ENCODE measurements at places on chromosomes 3 and 15.

DNA sequence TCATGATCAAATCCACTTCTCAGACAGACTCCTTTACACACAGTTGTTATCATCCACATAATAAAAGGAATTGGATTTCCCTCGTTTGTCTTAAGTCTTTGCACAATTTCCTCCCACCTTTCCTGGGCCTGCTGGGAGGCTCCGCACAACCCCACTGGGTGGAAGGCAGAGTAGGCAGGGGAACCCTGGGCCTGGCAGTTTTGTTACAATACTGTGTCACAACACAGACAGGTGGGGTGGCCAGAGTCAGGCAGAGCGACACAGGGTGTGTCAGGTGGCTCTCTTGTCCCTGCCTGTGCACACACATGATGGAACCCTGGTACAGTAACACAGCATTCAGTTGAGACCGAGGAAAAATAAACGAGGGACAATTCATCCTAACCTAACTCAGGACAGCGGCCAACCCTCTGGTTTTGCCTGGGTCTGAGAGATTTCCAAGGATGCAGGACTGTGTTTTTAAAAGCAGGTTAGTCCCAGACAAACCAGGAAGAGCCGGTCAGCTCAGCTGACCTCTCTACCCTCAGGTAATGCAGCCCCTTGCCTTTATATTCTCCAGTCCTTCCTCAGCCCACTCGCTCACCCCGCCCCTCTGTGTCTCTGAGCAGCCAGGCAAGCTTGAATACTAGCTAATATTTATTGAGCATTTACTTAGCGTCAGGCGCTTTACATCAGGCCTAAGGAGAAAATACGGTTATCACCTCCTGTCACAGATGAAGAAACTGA lies 8.8 kb upstream of the FAM174B start:
- DNase-seq, result no peak

DNA sequence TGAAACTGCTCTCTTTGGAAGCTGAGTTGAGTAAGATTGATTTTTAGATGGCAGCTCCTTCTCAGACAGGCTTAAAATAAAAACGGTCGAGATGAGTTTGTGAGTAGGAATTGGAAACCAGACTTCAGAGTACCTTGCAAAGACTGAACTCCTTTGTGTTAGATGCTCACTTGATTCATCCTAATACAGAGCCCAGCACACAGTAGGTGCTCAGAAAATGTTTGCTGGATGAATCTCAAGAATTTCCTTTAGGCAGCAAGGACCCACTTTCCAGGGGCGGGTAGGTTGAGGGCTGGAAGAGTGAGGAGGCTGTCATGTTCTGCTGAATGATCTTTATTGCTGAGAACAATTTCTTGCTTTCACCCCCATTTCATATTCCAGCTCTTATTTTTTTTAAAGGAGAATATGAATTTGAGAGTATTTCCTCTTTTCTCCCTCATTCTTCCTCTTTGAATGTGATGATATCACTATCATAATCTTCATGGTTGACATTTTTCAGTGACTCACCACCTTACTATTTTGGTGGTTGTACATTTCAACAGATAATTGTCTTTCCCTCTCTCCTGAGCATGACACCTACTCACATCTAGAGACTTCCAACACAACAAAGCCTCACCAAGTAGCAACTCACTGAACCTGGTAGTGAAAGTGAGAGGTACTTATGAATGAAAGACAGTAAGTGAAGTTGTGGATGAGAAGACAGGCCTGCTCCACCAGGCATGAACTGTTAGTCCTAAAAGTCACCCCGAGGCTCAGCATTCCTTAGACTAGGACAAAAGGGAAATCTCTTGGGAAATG lies 113.3 kb downstream of the PDCD6IP start:
- DNase-seq, result no peak

DNA sequence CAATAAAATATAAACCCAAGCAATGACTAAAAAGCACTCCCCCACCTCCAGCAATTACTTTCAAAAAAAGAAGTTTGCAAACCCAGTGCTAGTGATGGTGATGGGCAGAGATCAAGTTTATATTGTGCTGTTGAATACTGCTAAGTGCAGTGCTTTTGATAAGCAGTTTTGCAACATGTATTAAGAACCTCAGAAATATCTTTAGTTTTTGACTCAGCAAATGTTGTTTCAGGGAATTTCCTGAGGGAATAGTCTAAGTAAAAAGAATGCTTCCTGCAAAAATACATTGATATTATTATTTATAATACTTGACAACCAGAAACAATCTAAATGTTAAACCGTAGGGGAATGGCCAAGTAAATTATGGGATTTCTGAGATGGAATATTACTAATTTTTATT lies 69.3 kb downstream of the ADAMTSL3 start:
- DNase-seq, result no peak

DNA sequence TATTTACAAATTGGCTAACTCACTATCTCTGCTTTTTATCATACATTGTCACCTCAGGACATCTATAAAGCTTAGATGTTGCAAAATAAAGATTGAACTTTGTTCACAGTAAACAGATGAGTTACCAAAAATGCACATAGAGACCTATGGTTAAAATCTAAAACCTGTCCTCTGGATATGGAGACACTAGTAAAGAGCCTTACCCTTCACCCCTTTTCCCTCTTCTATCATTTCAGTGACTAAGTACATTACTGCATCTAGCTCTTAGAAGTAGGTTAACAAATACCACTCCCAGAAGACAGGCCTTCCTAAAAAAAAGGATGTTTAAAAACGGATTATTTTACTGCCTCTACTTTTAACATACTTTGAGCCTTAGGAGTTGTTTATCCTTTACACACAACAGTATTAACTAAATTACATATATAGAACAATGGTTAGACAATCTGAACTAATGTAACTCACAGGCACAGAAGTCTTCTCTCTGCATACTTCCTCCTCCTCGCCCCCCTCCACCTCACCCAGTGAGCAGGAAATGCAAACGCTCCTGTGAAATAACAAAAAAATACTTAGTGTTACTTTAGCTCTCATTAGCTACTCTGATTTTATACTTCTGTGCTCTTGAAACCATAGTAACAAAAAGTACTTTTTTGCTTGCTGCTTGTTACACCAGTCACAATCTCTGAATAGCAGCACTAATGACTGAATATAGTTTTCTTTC lies 23.3 kb downstream of the IREB2 start:
- DNase-seq, result no peak

- no peak for DNase-seq
Observed at GRCh38 chr15:96132126-96132525, 198.4 kb upstream of the NR2F2 start.

DNA sequence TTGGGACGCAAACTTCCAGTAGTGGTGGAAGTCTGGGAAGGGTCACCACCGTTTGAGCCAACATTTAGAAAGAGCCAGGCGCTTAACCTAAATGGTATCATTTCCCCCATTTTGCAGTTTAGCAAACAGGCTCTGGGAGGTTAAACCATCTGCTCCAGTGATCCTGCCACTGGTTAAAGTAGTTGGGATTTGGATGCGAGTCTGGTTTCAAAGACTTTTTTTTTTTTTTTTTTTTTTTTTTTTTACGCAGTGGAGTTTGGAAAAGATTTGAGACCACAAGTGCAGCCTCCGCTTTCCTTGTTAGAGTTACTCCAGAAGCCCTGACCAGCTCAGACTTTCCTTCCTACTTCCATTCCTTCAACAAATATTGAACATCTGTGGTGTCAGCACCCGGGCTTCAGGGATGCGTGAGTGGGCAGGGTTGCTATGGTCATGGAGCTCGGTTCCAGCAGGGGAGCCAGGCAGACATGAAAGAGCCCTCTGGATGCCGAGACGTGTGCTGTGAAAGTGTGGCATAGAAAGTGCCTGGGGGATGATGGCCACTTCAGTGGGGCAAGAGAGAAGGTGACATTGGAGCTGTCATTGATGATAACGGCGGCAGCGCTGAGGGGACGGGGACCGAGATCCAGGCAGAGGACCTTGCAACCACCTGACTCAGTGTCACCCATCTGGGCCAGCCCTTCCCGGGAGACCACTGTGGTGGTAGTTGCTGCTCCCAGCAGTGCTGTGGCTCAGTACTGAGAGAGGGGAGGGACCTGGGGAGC lies 1.1 kb upstream of the RNU6-1 start:
- DNase-seq, result no peak

DNA sequence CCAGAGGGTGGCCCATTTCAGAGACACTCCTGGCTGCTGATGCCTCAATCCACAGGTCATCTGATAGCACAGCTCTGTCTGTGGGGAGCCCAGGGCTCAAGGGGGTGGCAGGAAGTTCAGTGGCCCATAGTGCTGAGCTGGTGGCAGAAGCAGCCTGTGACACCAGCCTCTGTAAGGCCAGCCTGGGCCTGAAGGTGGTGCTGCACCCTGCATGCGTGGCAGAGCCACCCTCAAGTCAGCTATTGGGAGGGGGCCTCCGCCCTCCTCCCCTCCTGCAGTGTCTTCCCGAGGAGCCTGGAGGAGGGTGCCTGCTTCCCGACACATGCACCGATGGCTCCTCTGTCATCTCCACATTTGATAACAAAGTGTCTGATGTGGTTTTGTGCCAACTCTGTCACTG lies 3.0 kb downstream of the PLA1A start:
- peak; percentile 40 for DNase-seq

- DNase-seq, result no peak
Observed at GRCh38 chr3:150174179-150174578, 203.5 kb upstream of the PFN2 start.

DNA sequence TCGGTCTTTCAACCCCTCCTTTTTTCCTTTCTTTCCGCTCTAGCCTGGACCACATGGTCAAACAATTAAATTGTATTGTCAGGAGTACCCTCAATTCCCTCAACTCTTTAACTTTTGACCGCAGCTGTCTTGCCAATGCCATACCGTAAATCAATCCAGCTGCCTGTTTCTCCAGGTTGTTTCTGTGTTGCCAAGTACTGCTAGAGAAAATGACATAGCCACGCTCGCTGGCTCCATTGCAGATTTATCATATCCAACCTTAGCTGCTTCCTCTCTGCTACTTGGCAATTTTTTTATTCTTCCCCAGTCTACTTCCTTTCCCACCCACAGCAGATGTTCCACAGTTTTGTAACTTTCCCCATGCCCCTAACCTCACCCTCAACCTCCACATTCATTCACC lies 60.0 kb downstream of the ZNF385D start:
- DNase-seq, result no peak

GRCh38 chr3:98786364-98787006 lies 23.3 kb downstream of the ST3GAL6 start:
- no peak for DNase-seq

DNA sequence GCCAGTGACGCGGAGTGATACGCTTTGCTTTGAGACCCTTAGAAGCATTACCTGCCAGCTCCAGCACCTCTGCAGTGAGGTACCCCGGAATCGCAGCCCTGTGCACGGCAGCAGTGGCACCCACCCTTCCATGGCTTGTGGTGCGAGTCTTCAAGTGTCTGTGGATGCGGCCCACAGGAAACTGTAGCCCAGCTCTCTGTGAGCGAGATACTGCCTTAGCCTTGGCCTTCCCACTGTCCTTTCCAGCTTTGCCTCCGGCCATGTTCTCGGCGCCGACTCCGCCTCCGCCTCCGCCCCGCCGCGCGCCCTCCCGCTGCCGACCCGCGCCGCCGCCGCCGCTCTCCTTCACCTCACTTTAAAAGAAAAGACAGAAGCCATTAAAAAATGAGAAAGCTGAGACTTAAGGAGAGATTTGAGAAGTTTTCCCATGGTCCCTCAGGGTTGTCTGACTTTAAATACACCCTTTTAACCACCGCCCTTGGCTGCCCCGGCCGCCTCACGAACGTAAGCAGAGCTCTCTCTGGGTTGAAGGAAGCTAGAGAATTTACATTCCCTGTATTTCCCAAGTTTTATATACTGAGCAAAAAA lies 78.5 kb upstream of the FAM174B start:
- DNase-seq, result peak; percentile 4

DNA sequence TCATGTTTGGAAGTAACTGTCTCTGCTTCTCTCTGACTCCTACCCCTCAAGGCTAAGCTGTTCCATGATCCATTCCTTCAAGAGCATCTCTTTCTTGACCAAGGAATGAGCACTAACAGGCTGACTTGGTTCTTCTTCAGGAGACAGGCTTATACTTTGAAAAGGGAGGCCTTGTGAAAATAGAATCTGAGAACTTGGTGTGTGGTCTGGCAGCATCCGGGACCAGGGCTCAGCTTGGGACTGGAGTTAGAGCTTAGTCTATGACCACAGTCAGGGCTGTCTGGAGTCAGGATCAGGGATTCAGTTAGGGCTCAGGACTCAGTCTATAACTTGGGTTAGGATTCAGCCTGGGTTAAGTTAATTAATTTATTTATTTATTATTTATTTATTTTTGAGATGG lies 44.9 kb upstream of the SLC6A6 start:
- DNase-seq, result no peak

GRCh38 chr3:1855841-1856240 lies 242.8 kb upstream of the CNTN4 start:
- no peak for DNase-seq

DNA sequence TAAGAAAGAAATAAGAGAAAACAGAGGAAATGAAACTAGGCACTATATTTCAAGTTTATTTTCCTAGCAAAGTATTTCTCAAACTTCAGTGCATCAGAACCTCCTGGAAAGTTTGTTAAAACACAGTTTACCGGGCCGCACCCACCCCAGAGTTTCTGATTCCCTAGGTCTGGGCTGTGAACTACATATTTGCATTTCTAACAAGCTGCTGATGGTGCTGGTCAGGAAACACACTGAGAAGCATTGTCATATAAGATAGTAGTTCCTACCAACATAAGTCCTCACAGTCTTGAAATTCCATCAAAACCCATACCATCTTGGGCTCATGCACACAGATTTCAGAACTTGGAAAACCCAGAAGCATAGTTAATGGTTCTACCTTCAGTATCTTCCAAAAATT lies 8.3 kb downstream of the SLC9A9 start:
- DNase-seq, result no peak

- peak; percentile 31 for DNase-seq
Observed at GRCh38 chr3:4776980-4777581, 202.2 kb upstream of the BHLHE40 start.

DNA sequence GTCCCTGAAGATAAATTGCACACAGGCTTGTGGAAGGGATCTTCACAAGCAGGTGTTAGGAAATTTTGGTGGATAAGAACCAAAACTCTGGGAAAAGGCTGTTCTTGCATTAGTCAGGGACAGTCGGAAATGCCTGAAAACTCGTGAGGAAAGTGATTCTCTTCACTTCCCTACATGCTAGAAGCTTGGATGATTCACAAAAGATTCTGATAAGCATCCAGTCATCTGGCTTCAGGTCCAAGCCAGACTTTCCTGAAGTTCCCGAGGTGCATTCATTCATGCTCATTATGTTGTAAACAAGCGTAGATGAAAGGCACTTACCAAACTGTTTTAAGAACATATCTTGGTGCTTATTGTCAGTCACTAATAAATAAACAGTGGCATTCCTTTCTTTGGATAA lies 1028.7 kb downstream of the NTRK3 start:
- no peak for DNase-seq

DNA sequence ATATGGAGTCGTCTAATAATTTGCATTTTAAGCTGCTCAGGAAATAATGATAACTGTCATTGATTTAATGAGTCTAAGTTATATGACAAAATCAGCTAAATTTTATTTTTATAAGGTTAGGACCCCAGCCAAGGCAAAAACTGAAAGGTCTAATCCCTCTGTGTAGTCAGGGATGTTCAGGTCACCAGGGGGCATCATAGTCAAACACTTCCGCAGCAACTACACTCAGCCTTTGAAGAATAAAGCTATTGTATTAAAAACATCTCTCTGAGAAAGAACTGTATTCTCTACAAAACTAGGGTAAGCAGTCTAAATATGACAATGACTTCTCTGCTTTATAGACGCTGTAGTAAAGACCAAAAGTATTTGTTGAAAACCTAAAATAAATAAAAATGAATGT lies 15.0 kb downstream of the INTS14 start:
- DNase-seq, result no peak

Data from activated CD4-positive, alpha-beta T cell treated with anti-CD3 and anti-CD28 coated beads, Interleukin-2, amount 50 U/mL, for 48 hours (primary cell).